Stimulated activated CD8-positive, alpha-beta memory T cell treated with anti-CD3 and anti-CD28 coated beads, Interleukin-12 subunit alpha, Interleukin-12 subunit beta, amount 100 ng/mL, for 4 hours (primary cell): ENCODE measurements at places on chromosomes 2 and 18.

- DNase-seq = no peak
These were observed 2.1 kb downstream of the COL4A4 start for GRCh38 chr2:227161947-227162346.

DNA sequence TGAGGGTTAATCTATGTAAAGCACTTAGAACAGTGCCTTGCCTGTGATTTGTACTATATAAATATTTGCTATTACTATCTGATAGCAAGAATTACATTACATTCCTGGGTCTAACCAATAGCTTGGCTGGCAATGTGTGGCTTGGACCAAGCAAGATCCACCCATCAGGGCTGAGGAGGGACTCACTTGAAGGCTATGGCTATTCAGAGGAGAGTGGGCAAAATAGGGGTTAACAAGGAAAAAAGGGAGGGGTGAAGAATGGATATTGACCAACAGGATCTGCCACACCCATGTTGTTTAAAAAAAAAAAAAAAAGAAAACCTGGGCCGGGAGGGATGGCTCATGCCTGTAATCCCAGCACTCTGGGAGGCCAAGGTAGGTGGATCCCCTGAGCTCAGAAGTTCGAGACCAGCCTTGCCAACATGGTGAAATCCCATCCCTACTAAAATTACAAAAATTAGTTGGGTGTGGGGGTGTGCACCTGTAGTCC, 20.0 kb upstream of the TMBIM1 start:
- no peak for DNase-seq

DNA sequence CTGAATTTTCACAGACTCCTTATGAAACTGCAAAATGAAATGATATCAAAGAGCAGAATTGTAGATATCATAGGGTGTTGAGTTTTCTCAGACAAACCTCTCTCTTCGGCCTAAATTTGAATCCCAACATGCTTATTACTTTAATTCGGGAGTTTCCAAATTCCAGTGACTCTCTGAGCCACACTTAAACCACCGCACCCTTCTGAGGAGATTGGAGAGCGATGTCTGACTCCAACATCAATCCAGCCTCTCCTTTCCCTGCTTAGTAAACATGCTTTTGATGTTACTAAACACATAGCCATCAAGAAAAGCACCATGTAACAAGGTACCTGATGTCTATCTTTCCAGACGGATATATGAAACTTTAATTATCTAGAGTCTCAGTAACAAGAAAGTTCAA, 103.1 kb upstream of the ARHGAP28 start:
- DNase-seq = no peak

DNA sequence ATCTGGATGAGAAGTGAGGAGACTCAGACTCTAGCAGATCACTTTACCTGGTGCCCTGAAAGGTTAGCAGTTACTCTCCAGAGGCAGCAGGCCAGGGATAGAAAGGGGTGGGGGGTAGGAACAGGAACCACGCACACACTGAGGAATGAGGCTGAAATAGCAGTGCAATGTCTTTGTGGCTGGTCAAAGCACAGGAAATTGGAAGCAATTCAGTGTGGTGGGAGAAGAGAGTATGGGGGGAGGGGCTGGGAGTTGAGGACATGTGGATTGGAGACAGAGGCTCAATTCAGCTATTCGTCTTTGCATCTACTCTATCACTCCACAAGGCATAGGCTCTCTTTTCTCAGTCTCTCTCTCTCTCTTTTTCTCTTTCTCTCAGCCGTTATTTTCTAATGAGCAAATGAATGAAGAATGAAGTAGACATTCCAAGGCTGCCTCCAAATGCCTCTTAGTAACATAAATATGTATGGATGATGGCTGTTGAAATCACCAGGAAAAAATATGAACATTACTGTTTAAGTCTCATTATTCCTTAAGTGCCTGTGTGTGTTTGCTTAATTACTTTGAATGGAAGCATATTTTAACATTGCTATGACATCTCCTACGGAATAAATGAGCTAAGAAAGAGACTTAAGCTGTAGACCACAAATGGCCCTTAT, 979.4 kb downstream of the TSN start:
- no peak for DNase-seq

- DNase-seq = no peak
These were observed 182.5 kb upstream of the HS6ST1 start for GRCh38 chr2:128501006-128501690.

DNA sequence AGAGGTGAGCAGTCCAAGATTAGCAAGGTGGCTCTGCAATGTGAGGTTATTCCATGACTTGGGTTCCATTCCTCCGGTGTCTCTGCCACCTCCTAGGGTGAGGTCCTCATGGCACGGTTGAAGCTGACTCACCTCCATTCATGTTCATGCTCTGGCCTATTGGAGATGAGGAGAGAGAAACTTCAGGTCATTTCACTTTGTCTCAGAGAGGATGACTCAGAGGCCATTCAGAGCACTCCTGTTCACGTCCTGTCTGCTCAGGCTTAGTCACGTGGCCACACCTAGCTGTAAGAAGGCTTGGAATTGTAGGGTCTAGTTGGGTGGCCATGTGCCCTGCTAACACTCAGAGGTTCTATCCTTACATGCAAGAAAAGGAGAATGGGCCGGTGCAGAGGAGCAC, 67.5 kb upstream of the MBOAT2 start:
- no peak for DNase-seq

DNA sequence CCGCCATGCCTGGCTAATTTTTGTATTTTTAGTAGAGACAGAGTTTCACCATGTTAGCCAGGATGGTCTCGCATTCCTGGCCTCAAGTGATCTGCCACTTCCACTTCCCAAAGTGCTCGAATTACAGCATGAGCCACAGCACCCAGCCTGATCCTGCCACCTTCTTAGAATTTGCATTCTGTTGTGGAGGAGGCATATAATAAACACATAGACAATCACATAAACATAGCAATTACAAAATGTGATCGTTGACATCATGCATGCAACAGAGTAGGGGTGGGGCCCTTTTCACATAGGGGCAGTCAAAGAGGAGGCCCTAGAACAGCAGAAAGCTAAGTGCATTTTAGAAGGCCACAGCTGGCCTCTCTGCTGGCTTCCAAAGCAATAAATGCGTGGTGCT, 39.9 kb upstream of the TSPYL6 start:
- DNase-seq = no peak

GRCh38 chr2:151189125-151189524, 72.5 kb downstream of the RBM43 start:
- DNase-seq = no peak

- DNase-seq = no peak
These were observed 16.3 kb downstream of the PCBP1 start for GRCh38 chr2:70103531-70104061.

DNA sequence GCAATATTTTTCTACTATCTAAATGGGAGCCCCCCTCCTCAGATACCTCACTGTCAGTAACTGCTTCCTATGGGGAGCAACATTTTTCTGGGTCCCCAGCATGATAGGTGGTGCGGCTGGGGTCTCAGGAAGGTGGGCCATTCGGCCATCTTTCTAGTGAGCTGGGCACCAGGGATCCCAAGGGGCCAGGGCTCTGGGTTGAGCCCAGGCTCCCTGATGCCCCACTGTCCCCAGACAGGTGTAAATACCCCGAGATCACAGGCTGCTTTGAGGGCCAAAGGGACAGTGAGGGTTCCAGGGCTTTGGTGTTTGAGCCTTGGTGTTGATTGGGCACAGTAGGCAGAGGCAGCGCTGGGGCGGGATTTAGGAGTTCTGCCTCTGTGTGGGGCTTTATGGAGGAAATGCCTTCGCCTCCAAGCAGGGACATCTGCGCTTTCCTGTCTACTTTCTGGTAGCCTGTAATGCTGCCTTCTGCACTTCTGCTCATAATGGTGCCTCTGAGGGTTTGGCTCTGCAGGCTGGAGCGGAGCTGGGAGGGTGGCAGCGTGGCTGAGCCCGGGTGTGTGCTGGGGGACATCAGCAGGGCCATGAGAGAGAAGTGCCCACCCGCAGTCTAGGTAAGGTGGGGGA, 5.3 kb downstream of the ITM2C start:
- no peak for DNase-seq

GRCh38 chr2:176056406-176056805, 27.4 kb downstream of the EVX2 start:
- DNase-seq = no peak

GRCh38 chr2:218799990-218800389, 18.0 kb downstream of the CYP27A1 start:
- DNase-seq = no peak

GRCh38 chr18:37902344-37902743, 336.7 kb upstream of the CELF4 start:
- DNase-seq = no peak

DNA sequence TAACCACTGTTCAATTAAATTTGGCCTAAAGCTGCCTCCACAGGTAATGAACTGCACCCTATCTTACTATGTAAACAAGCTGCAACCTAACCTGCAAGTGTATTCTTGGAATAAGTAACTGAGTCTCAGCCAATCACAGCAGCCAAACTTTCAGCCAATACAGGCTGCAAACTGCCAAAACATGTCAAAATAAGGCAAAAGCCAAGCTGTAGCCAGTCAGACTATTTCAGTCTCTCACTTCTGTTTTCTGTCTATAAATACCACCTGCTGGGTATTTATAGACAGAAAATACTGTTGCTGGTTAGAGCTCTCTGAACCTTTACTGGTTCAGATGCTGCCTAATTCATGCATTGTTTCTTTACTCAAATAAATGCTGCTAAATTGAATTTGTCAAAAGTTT, 14.3 kb downstream of the C2orf76 start:
- DNase-seq = no peak

DNA sequence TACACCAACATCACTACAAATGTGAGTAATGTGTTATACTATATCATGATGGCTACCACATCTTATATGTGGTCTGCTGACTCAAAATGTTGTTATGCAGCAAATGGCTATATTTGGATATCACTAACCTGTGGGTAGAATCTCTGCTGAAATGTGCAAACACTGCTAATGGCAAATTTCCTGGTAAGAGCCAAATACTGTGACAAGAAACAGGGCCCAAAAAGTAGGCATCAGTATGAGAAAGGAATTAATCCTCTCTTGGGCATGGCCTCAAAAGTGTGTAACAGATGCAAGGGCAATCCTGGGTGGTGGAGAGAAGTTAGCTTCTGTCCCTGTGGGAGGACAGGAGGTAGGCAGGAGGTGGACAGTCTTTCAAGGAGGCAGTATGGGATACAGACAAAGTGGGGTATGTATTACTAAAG, 13.3 kb downstream of the ATF2 start:
- DNase-seq = no peak

DNA sequence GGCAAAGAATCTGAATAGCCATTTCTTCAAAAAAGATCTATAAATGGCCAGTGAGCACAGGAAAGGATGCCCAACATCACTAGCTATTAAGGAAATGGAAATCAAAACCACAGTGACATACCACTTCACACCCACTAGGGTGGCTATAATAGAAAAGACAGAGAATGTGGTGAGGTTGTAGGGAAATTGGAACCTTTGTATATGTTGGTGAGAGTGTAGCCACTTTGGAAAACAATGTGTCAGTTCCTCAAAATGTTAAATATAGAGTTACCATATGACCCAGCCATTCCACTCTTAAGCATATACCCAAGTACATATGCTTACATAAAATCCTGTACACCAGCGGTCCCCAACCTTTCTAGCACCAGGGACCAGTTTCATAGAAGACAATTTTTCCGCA, 152.8 kb downstream of the SMAD2 start:
- DNase-seq = no peak

- DNase-seq = no peak
These were observed 995 bp upstream of the ICOS start for GRCh38 chr2:203935568-203935967.

- no peak for DNase-seq
These were observed 389.7 kb upstream of the ATP5MC3 start for GRCh38 chr2:175571078-175571653.

GRCh38 chr2:24228470-24228869, 53.6 kb downstream of the FAM228A start:
- no peak for DNase-seq

DNA sequence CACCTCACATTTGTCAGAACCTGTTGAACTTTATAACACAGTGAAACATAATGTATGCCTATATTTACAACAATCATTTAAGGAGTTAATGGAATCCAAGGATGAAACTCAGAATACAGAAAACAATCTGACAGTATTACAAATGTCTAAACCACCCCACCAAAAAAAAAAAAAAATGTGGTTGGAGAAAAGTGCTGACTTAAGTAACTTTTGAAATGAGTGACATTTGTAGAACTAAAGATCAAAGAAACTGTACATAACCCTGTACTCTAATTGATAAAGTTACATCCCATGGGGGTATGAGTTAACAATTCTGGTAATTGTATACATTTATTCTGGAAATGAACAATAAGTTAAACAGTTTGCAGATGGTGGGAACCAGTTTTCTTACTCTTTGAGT, 372.1 kb upstream of the TMEFF2 start:
- DNase-seq = no peak

GRCh38 chr2:176088048-176088936, 4.2 kb upstream of the HOXD13 start:
- DNase-seq = no peak

DNA sequence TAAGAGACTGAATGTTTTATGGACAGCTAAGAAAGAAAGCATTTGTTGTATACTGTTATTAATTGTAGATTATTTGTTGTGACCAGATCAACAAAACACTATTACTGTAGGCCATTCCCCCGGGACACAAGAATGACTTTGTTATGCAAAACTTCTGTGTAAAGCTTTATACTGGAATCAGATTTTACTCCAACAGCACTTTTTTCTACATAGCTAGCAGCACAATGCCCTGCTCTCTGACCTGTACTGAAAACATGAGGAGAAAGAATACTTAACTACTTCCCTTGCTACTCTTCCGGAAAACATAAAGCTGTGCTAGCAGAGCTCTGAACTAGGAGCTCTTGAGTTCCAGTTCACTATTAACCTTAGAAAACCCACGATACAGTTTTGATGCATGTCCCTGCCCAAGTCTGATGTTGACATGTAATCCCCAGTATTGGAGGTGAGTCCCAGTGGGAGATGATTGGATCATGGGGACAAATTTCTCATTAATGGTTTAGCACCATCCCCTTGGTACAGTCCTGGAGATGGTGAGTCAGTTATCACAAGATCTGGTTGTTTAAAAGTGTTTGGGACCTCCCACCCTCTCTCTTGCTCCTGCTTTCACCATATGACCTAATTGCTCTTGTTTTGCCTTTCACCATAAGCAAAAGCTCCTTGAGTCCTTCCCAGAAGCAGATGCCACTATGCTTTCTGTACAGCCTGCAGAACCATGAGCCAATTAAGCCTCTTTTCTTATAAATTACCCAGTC, 601.1 kb upstream of the PIK3C3 start:
- no peak for DNase-seq

DNA sequence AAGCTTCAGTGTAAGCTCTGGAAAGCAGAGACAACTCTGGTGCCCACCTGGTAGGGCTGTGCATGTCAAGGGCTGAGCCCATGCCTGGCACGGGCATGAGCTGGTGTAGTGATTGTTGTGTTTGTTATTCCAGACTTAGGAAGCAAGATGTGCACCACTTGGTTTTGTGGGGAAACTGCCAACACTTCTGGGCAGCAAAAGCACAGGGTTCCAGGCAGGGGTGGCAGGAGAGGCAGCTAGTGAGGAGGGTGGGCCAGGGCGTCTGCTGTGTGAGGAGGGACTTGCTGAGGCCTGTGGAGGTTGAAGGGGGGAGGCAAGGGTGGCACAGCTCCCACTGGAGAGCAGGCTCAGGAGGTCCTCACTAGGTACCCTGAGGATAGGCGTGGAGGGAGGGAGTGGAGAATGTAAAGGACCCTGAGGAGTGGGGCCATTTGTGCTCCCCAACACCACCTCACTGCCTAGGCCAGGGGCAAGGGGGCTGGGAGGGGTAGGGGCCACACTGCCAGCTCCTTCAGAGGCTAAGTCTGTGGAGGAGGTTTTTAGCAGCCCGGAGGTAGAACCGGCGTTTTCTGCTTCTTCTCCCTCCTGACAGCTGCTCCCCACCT, 104.0 kb upstream of the POU3F3 start:
- no peak for DNase-seq

GRCh38 chr2:55017880-55018279, 32.4 kb downstream of the RTN4 start:
- no peak for DNase-seq
